ENCODE measurements at places on chromosomes 4 and X.

DNA sequence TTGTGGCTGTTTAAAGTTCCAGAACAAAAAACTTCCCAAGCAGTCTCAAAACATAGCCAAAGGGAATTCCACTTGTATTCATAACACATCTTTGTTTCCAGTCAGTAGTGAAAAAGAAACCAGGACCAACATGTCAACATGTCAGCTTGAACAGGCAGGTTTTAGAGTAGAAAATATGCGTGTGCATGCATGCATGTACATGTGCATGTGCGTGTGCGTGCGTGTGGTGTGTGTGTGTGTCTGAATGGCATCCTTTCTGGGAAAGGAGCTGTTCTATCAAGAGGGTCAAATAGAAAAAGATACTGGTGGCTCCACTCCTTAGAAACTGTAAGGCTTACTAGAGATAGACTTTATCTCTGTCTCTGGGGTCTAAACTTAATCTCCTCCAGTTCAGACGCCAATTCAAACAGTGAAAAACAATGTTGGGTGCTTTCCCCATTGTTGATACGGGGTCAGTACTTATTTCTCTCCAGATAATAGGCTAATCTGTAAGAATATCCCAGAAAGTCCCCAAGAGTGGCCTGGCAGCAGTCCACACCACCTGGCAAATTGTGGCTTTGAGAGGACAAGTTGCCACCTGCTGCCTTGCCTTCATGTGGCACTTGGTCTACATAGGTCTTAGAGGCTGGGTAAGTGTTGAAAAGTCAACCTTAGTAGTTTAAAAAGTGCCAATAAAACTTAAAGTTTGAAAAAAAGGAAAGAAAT lies 110.4 kb downstream of the SCD5 start:
- DNase-seq, result no peak

GRCh38 chrX:43108828-43109227 lies 330.9 kb upstream of the PPP1R2C start:
- DNase-seq, result no peak

DNA sequence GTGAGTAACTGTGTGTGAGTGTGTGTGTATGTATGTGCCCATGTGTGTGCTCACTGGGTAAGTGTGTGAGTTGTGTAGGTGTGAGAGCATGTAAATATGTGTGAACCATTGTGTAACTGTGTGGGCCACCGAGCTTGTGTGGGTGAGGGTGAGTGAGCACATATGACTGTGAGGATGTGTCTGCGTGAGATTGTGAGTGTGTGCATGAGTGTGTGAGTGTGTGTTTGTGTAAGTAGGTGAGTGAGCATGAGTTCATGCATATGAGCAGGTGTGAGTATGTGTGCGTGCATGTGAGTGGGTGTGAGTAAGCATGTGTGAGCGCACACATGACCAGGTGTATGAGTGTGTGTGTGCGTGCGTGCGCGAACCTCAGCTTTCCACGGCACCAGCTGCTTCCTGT lies 1.4 kb upstream of the ATP2B3 start:
- no peak for DNase-seq

DNA sequence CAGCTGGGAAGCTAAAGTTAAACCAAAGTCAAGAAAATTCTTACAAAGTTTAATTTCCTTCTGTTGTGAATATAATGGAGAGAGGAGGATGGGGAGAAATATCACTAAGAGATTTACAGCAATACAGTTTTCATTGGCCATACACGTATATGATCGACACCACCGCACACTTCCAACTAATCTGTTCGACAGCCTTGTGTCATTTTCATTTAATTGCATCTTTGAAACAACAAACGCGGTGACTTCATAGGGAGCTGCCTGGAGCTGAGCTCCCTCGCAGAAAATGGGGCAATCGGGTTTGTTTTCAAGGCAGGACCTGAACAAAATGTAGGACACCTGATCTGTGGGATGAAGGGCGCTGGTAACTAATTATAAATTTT lies 1.3 kb downstream of the PTPN13 start:
- DNase-seq, result no peak

DNA sequence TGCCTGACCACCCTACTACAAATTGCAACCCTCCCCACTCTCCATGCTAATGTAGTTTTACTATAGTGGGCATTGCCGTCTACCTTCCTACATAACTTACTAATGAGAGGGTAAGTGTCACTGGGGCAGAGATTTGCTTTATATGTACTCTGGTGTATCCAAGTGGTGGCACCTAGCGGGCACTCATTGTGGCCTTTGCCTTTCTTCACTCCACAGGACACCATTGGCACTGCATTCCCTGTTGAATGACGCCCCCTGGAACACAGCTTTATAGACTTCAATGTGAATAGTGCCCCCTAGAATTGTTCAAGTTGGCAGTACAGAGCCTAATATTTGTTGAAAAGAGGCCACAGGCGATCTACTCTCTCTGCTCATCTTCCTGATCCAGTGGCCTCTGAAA lies 215.8 kb downstream of the MID1IP1 start:
- DNase-seq, result no peak

- DNase-seq, result no peak
These were observed 35.9 kb upstream of the PPA2 start for GRCh38 chr4:105509714-105510113.

DNA sequence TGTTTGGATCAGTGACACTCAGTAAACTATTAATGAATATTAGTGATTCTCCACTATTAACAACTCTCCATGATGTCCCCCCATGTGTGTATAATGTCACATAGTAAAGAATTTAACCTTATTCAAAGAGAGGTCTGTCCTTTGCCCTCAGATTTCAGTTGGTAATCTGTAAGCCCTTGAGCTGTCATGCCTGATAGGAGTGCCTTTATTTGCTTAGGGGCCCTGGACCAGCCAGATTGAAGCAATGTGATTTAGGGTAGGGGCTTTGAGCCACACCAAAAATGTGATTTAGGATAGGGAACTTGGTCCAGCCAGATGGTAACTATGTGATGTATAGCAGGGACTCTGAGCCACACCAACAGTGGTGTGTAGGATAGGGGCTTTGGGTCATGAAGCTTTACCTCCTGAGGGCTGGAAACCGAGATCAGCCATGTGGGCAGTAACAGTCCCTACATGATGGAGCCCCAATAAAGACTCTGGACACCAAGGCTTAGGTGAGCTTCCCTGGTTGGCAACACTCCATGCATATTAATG lies 44.3 kb upstream of the PAGE4 start:
- DNase-seq, result no peak

DNA sequence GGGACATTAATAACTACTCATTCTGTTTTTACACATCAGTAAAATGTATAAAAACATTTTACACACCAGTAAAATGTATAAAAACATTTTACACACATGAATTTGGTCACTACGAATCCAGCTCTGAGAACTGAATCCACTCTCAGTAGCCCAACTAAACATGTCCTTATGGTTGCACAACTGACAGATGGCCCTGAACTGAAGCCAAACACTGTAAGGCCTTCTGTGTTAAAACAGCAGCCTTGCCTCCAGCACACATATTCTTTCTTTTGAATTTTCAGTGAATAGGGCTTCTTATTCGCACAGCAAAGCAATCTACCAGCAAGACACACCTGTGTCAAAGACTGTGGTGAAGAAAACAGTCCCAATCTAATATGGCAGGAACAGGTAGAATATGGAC lies 169.9 kb upstream of the FMR1 start:
- no peak for DNase-seq

- no peak for DNase-seq
These were observed 560.4 kb downstream of the ANKRD50 start for GRCh38 chr4:124152132-124152531.

DNA sequence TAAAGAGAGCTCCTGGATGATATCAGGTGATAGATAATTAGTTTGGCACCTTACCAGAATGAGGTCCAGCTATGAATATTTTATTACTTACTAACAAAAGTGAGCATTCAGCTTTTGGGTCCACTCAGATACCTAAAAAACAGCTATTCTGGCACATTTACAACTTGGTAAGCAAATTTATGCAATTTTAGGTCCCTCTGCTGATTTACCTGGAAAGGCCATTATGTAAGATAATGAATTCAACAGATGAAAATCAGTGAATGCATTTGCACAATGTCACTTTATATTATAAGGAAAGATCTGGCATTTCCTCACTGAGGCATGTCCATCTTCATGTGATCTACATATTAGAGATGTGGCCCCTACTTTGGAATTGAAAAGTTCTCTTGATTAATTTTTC lies 517.0 kb downstream of the SPRY1 start:
- no peak for DNase-seq

GRCh38 chr4:119648398-119648797 lies 19.8 kb upstream of the PDE5A start:
- DNase-seq, result no peak

DNA sequence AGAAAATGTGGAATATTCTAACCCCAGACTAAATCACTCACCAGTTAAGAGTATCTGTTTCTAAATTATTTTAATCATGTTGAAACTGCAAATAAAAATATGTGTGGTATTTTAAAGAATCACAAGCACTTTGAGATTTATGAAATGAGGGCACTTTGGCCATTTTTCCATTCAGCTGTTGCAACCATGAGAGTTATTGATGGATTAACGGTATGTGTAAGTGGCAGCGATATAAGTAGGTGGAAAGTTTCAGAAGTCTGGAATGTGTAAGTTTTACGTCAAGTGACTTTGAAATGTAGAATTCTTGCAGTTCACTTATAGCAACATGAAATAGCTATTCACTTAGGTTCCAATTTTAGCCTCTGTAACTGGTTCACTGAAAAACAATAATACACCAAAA lies 905.1 kb upstream of the SLIT2 start:
- no peak for DNase-seq

- no peak for DNase-seq
These were observed 828 bp downstream of the TSPYL2 start for GRCh38 chrX:53082773-53083616.

- DNase-seq, result no peak
These were observed 15.5 kb upstream of the DDX60 start for GRCh38 chr4:168334053-168334452.

Data from T-helper 2 cell (primary cell).